Activated gamma-delta T cell treated with anti-CD3 and anti-CD28 coated beads, Interleukin-2, amount 50 U/mL, for 16 hours (primary cell): ENCODE measurements at places on chromosomes 1 and 21.

DNA sequence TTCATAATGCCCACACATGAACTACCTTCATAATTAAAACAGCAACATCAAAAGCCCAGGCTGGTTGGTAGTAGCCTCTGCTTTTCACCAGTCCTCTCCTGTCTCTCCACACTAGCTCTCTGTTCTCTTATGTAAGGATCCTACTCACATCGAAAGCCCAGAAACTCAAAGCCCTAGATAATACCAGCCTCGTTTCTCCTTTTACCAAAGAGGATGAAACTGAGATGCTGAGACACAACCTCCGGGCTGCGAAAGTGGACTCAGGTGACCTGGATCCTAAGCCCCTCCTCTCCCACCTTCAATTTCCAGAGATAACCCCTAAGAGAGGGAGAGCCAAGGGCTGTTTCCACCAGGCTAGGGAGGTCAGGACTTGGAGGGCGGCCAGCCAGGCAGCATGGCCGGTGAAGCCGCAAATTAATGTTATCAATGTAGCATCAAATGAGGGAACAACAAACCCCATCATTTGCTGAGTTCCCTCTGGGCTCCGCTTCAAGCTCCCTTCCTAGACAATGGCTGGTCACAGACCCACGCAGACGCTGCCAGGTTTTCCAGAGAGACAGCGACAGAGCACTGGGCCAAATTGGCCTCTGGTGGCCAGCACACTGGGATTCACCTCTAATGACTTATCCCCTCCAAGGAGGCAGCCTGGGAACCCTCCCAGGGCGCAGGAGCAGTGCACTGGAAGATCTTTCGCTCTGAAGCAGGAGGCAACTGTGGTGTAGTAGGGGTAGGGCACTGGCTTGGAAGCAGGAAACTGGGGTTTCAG lies 20.7 kb upstream of the STMN1 start:
- no peak for DNase-seq

DNA sequence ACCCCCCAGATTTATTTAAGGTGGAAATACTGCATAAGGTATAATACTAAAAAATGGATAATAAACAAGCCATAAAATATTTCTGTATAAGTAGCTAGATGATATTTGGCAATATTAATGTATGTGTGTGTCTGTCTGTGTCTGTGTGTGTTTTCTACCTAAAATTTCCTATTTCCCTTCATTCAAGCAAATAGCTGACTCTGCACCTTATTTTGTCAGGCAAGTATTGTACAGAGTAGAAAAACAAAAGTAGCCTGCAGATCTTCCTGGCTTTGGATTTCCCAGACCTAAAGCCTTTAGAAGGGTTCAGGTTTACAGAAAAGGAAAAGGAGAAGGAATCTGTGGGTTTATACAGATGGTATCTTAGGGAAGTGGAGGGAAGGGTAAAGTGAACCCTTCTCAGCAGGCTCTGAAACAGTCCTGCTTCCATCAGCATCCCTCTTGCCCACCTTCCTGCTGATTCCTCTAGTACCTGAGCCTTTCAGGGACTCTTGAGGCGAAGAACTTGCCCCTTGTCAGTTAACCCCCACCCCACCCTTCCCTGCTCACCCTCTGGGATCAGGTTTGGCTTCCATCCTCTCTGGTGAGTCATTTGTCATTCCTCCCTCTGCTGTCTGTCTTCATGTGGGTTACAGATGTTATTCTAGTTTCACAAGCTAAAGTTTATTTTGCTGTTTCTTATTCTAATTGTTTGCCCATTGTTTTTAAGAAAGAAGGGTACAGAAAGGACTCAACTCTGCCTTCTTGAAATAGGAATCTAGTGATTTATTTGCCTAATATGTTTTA lies 21.7 kb upstream of the RGS16 start:
- no peak for DNase-seq

GRCh38 chr1:162676087-162676486 lies 43.8 kb downstream of the DDR2 start:
- DNase-seq: no peak

- no peak for DNase-seq
These were observed 118.3 kb upstream of the COL6A1 start for GRCh38 chr21:45863267-45863666.

- no peak for DNase-seq
These were observed 418.3 kb downstream of the MATN1 start for GRCh38 chr1:30305061-30305460.

- DNase-seq: no peak
These were observed 69.9 kb upstream of the ADAMTS5 start for GRCh38 chr21:27036736-27037301.

DNA sequence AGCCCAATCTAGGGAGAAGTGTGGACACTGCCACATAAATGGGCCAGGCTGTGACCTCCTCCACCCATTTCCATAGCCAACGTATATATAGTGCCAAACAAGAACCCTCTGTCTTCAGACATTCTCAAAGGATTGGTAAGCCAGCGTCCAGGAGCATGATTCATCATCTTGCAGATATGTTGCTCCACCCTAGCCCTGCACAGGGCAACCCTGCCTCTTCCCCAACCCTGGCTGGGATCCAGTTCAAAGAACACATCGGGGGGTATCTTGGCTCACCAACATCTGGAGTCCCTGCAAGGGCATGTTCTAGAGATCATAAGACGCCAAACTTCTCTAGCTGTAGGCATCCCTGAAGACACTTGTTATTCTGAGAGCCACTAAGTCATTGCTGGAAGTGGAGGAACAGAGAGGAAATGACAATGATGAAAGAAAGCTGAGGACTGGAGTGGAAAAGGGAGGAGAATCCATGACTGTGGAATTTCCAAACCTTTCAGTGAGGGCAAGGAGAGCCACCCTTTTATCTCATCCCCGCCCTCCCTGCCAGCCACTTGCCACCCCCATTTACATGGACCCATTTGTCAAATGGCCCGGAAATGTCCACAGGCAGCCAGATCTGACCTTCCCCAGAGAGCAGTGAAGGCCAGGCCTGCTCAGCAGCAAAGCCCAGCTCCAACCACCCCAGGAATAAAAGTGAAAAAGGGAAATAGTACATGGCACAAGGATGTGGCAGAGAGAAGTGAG lies 144.1 kb upstream of the CTTNBP2NL start:
- DNase-seq: no peak

DNA sequence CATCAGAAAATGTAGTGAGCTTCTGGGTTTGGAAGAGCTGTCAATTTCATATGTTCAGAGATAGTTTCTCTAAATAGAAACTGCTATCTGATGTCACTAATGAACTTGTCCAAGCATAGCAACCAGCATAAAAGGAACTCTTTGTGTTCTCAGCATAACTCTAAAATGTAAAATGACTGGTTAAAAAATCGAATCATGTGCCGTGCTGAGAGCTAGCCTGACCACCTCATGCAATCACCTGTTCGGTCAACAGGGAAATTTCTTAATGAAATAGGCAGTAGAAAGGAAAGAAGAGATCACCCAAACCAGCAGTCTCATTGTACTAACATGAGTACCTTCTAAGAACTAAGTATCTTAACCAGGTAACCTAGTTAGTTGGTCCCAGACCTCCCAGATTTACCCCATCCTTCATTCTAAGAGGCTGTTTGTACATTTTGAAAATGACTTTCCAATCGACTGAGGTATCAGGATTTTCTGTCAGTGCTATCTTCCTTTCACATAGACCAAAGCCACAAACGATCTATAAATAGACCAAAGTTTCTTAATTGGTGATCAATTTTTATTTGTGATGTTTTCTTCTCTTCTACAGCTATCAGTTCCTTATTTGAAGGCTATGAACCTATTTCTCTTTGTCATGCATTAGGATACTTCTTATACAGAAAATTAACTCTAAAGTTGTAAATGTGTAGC lies 147.3 kb downstream of the TLR5 start:
- no peak for DNase-seq

GRCh38 chr1:193613041-193613440 lies 426.6 kb upstream of the B3GALT2 start:
- no peak for DNase-seq

DNA sequence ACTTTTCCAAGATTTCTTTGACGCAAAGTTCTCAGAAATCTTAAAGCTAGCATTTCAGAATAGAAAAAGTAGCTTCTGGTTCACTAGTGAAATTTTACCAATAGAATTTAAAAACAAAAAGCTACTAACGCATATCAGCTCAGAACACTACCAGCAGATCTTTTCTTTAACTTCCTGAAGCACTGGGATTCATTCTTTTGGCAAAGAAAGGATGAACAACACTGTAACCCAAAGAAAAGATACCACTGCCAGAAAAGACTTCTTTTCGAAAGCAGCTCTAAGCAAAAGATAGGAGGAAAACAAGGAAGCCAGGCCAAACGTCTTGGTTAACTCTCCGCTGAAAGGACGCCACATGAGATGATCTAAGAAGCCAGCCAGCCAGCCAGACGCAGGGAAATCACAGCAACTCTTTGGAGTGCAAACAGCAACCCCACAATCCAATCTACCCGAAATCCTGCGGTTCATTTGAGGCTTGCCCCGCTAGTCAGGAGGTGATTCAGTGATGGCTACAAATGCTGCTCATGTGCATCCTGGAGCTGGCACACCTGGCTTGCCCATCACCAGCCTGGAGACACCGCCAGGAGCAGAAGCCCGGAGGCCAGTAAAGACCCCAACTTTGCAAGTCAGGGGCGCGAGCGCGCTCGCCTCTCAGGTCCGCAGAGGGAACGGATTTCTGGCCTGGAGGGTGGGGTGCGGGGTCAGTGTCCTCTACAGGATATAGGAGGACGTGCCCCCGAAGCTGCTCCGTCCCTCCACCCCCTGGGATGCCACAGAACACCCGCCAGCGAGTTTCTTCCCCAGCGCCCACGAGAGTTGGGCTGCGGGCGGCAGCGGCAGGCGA lies 812 bp downstream of the NBPF1 start:
- DNase-seq: no peak

GRCh38 chr1:25223471-25223870 lies 8.8 kb downstream of the SYF2 start:
- DNase-seq: no peak
